SK-N-DZ (cell line): ENCODE measurements at places on chromosomes 2 and 18.
A peak's percentile ranks its signal among the peaks of the same experiment; 100 is the strongest.

GRCh38 chr2:60706021-60706420 is 50.0 kb upstream of the PAPOLG start:
- DNase-seq = no peak

GRCh38 chr2:158464426-158465281 is 7.9 kb downstream of the PKP4 start:
- no peak for DNase-seq

GRCh38 chr2:169002161-169002738 is 28.9 kb downstream of the ABCB11 start:
- no peak for DNase-seq

DNA sequence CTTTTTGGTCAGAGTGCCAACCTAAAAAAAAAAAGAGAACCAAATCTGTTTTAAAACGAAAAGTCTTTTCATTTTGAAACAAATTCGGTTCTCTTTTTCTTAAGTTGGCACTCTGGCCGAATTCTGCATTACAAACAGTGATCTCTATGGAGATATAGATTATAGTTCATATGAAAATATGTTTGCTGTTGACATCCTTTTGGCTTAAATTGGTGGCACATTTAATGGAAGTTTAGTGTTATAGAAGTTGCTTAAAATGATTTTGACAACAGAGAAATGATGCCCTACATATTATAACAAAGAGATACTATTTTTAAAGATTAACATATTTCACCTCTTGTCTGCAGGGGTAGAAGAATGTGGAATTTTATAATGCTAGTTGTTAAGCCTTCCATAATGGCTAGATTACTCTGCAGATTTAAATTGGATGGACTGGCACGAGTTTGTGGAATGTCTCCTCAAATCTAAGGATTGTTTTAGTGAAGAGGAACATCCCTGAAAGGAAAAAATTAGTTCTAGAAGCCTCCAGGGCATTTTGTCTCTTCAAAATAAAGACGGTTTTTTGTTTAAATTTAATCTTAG is 222.9 kb upstream of the CDH2 start:
- no peak for DNase-seq

GRCh38 chr18:841647-842370 is 29.8 kb upstream of the YES1 start:
- no peak for DNase-seq

DNA sequence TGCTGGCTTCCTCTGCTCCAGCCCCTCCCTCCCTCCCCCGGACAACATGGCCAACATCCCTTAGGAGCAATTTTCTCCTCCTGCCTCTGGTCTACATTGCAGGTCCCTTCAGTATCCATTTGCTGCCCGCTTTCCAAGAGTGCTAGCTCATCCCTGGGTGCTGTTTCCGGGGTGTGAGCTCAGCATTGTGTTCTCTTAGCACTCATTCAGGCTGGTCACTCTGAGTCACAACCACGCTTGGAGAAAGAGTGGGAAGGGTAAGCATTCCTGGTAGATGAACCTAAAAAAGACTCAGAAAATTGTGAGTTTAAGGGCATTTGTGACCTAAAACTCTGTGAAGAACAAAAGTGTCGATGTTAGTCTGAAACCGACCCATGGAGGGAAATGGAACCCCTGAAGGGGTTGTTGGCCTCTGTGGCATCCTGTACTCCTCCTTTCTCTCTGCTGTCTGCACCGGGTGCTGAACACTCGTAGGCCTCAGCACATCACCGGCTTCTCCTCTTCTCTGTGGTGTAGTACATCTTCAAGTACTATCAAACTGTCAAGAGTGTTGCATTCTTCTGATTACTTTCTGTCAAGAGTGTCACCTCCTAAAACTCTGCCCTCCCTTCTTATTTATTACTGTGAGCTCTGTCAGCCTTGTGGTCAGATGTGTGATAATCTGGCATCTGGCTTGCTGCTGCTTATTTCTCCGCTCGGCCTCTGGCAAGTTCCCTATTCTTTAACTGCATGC is 73.0 kb downstream of the CTNNA2 start:
- DNase-seq = no peak

- DNase-seq = no peak
Measured at GRCh38 chr2:161124201-161124600, 36.0 kb upstream of the TANK start.

- DNase-seq = peak; percentile 36
Measured at GRCh38 chr2:219727771-219728429, 100.5 kb downstream of the SLC4A3 start.

DNA sequence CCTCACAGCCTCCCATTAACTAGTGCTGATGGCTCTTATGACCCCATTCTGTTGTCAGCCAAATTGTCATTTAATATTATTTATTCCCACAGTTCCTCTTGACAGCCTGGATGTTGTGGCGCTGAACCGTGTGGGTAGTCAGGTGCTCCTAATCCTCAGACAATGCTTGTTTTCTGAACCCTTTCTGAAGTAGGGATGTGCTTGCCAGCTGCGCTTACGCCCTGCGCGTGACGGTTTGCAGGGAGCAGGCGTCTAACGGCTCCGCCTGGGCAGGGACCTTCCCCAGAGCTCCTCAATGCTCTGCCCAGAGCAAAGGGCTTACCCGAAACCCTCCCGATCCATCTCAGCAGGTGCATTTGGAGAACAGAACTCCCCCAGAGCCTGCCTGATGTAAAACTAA is 358.2 kb upstream of the MYT1L start:
- DNase-seq = no peak

DNA sequence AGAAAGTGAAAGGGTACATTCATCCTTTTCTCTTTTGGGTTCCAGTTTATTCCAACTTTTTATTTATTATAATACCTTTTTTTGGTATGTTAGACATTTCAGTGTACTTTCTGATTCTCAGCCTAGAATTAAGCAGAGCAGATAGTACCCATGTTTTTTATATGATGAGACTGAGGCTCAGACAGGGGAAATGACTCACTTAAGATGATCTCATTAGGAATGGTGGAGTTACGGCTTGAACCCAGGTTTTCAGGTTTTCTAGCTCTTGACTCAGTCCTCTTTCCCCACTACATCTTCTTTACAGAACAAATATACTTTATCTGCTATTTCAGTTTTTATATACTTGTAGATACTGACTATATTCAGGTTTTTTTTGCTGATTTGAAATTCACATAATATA is 51.7 kb upstream of the OTX1 start:
- DNase-seq = no peak

DNA sequence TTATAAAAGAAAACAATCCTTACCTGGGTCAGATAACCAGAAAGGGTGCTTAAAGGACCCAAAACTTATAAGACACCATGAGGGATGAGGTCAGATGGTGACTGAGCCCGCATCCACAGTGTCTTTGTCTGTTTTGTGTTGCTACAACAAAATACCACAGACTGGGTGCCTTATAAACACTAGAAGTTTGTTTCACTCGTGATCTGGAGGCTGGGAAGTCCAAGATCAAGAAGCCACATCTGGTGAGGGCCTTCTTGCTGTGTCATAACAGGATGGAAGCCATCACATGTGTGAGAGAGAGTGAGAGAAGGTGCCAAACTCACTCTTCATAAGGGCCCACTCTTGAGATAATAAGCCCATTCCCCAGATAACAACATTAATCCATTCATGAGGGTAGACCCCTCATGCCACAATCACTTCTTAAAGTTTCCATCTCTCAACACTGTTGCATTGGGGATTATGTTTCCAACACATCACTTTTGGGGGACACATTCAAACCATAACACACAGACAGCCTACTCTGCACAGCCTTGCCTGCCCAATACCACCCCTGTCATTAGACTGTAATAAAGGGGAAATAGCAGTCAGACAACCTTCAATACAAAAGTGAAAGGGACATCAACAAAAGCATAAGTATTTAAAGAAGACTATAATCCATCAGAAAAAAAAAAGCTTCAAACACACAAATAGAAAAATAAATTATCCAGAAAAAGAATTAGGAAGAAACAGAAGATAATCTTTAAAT is 249.8 kb downstream of the ANAPC1 start:
- DNase-seq = no peak

GRCh38 chr2:189530965-189531637 is 49.5 kb downstream of the SLC40A1 start:
- DNase-seq = no peak

DNA sequence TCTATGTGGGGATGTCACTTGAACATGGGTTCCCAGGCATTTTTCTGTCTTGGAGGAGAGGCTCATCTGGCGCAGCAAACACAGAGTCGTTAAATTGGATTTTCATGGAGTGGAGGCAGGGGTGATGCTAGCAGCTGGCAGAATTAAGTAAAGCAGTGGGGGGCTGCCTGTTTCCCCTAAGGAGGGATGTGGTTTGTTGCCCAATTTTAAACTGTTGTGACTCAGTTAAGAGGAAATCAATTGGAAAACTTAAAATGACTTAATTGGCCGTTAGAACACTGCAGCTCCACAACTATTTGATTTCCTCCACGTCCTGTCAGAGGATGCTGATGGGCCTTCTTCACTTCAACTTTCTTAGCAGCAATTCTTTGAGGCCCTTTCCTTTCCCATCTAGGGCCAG is 354.1 kb upstream of the ATP5MC3 start:
- no peak for DNase-seq

DNA sequence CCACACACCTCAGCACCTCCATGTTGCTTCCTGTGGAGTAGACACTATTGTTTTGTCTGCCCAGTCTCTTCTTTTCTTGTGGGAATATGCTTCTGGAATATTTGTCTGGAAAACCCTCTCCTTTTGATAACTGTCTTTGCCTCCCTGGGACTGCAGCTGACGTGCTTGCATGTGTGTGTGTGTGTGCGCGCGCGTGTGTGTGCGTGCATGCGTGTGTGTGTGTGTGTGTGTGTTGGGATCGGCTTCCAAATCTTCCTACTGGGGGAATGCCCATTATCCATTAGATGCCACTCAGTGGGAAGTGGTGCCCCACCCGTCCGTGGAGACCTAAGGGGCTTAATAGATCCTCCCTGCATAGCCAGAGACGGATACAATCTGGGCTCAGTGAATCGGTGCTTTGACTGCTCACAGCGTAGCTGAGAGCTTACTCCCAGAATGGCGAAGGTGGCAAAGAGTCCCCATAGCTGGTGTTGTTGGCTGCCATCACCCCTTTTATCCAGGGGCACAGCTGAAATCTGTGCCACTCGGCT is 86.9 kb downstream of the RRM2 start:
- DNase-seq = no peak

DNA sequence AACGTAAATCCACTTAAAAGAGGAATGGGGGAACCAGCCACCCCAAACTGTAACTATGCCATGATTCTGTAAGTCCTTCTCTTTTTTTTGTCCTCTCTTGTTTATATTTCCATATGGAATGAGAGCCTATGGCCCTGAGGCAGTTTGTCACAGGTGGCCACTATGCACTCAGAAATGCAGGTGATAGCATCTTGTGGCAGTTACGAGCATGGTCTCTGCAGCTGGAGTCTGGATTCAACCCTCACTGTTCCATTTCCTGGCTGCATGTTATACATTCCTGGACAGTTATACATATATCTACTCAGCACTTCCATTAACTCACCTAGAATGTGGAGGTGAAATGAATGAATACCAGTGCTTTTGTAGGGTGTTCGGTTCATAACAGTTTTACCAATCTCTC is 291.5 kb upstream of the FANCL start:
- DNase-seq = no peak

DNA sequence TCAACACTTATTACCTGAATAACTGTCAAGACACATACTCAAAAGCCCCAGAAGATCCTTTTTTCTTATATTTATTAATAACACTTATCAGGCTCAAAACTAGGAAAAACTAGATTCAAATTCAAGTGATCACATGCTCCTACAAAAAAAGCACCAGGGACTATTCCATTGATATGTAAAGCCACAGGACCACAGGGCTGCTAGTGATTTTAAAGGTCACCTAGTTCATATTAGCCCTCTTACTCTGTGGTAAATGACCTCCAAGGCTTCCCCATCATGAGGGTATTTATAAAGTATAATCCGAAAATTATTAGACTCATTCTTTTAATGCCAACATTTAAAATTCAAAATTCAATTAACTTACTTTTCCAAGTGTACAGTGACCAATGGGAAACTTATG is 52.5 kb downstream of the LRPPRC start:
- no peak for DNase-seq

DNA sequence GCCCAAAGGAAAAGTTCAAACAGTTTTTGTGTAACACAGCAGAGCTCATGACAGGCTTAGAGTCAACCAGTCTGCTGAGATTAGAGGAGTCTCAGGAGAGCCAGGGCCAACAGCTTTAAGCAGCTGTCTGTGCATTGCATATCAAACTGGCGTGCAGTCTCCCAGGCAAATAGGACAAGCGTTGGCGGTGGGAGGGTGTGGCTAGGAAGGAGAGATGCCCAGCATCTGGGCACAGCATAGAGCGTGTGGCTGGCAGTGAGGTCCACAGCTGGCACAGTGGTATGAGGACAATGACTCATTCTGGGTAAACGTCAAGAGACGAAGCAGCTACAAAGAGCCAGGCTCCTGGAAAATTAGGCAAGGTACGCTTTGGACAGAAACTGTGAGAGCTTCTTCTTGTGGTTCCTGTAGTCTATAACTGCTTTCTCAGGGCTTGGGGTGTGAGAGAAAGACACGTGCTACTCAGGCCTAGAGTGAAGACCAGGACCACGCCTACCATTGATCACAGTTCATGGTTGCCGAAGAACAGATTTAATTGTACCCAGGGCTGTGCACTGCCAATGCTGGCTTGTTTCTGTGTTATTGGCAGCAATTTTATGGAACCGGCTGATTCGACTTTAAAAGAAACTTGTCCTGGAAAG is 14.8 kb downstream of the ZAP70 start:
- no peak for DNase-seq

GRCh38 chr2:106789185-106789584 is 96.8 kb downstream of the ST6GAL2 start:
- DNase-seq = peak; percentile 66

DNA sequence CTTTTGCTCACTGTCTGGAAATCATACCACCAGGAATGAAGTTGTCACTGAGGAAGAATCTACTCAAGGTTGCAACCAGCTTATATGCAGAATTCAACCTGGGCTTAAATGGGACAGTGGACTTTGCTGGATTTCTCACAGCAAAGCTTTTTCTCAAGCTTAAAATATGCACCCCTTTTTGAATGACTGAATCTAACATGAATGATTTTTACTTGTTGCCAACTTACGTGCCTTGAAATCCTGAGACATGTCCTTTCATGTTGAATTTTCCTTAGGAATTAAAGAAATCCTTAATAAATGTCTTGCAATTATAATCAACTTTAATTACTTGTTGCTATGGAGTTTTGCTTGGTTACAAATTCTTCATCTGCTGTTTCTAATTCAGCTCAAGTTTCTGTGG is 57.4 kb downstream of the SPP2 start:
- no peak for DNase-seq

DNA sequence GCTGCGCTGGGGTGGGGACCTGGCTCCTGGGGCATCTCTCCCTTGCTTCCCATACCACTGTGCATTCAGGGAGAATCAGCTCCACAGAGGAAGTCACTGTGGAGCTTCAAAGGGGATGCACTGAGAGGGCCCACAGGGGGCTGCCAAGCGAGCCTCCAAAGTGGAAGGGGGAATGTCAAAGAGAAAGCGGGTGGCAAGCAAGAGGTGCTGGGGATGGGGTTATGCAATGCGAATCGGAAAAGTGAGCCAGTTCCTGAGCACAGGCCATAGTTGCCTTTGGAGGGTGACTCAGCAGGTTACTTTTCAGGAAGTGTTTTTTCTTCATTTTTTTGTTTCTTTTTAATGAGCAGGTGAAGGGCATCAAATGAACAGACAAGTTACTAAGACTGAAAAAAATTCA is 17.6 kb downstream of the PMAIP1 start:
- no peak for DNase-seq

- peak; percentile 23 for DNase-seq
Measured at GRCh38 chr18:5429681-5430080, 114.1 kb downstream of the EPB41L3 start.
